ENCODE measurements at places on chromosomes 4 and X.

DNA sequence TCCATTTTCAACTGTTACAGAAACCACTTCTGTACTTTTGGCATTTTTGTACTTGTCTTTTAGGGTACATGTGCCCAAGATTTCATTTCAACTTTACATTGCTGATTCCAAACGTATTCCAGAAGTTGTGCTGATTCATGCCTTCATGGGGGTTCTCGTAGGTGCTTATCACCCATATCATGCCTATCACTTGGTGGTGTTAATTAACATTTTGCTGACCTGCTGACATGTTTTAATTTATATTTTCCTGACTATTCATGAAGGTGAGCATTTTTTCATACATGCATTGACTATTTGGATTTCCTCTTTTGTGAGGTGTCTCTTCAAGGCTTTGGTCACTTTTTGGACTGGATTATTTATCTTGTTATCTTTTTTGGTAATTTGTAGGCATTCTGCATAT lies 64.1 kb downstream of the CC2D2A start:
- DNase-seq = no peak

GRCh38 chr4:7044137-7044930 lies 1.2 kb downstream of the TADA2B start:
- DNase-seq = no peak

GRCh38 chr4:66899422-66900065 lies 645.8 kb downstream of the CENPC start:
- no peak for DNase-seq

DNA sequence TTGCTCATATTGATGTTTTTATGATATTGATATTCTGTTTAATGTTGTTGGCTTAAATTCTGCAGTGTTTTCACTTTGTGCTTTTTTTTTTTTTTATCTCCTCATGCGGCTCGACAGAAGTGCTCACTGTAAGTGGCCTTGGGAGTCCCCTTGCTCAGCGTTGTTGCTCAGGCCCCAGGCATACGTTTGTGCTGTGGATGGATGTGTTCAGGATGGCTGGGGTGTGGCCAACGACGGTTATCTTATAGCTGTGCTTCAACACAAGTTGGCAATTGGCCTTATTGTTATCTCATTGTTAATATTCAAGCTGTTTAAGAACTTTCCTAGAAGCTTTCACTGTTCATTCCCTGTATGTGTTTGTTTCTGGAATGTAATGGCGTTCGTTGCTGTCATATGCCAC lies 36.4 kb upstream of the CLCN4 start:
- no peak for DNase-seq

GRCh38 chr4:90030953-90031352 lies 96.2 kb upstream of the CCSER1 start:
- no peak for DNase-seq

GRCh38 chrX:108426262-108426661 lies 12.0 kb downstream of the COL4A6 start:
- no peak for DNase-seq

DNA sequence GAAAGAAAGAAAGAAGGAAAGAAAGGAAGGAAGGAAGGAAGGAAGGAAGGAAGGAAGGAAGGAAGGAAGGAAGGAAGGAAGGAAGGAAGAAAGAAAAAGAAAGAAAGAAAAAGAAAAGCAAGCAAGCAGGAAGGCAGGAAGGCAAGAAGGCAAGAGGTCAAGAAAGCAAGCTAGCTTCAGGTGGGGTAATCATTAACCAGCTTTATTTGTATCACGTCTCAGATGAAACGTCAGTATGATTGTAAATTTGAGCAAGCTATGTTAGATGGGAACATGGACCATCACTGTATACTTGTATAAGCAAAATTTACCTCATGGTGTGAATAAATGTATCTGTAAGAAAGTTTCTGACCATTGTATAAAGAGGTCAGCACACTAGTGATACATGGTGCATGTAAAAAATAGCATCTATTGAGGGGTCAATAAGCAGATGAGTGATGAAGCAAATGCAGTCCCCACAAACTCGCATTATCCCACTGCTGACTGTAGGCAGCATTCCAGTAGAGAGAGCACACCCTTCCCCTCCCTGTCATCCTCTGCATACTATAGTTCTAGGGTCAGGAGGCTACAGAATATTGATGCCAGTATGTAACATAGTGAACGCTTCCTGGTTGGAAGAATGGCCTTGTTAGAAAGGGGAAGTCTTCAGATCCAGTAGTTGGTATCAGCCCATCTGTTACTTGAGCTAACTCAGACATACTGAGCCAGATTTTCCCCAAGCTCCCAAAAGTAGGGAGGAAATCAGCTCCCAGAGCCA lies 16.5 kb upstream of the KLHL34 start:
- DNase-seq = no peak

DNA sequence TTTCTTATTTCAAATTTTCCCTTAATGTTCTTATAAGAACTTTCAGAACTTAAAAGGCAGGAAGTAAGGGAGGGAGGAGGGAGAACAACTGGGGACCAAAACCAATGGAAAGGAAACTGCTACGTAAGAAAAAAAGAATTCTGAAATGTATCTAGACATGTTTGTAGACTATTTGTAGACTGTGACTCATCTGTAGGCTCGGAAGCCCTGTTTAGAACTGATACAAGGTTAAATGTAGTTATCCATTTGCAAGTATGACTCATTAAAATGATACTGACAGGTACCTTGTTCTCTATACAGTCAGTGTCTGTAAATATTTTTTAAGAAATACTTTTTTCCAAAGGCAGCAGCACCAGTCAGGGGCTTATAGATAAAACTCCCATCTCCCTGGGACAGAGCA lies 202.0 kb downstream of the DHX15 start:
- DNase-seq = no peak

DNA sequence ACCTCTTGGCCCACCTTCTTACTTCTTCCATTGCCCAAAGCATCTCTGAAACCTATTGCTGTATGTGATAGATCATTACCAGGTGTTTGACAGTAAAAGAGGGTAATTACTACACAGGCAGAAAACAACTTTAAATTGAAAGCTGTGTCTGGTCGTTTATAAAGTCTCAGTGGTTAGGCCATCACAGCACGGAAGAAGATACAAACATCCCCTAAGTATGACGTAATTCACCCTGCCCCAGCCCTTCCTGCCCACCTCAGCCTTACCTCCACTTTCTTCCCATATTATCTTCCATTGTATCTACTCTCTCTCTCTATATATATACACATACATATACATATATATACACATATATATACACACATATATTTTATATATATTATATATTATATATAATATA lies 805.8 kb upstream of the PABPC4L start:
- no peak for DNase-seq

DNA sequence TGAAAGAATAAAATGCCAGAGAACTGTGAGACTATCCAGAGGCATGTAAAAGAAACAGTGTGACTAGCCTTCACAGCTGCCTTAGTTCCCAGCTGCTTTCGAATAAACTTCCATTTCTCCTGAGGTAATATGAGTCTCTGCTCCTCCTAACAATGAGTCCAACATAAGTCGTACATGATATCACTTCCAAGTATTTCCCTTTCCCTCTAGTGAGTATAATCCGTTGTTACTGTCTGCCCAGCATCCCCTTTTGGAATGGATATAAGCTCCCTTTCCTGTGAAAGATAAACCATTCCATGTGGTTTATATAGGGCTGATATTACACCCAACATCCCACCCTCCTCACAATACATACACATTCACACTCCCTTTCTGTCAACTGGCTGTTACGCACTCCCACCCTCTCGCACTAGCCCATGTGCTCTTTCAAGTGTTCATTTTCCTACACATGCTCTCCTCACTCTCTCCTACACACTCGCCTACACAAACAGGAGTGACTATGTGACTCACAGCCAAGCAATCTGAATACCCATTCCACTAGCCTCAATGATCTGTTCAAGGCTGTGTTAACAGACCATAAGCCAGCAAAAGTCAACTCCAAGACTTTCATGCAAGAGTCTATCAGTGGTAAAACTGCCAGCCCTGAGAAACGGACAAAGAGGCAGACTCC lies 5.0 kb downstream of the NAF1 start:
- DNase-seq = no peak

Data from NAMALWA (cell line).